Activated CD4-positive, alpha-beta T cell treated with anti-CD3 and anti-CD28 coated beads, Interleukin-2, amount 50 U/mL, for 1 hour (primary cell): ENCODE measurements at places on chromosomes 4 and X.

- no peak for DNase-seq
Observed at GRCh38 chr4:99861120-99861905, 32.9 kb downstream of the LAMTOR3 start.

GRCh38 chr4:85929961-85930665, 429.7 kb downstream of the MAPK10 start:
- no peak for DNase-seq

DNA sequence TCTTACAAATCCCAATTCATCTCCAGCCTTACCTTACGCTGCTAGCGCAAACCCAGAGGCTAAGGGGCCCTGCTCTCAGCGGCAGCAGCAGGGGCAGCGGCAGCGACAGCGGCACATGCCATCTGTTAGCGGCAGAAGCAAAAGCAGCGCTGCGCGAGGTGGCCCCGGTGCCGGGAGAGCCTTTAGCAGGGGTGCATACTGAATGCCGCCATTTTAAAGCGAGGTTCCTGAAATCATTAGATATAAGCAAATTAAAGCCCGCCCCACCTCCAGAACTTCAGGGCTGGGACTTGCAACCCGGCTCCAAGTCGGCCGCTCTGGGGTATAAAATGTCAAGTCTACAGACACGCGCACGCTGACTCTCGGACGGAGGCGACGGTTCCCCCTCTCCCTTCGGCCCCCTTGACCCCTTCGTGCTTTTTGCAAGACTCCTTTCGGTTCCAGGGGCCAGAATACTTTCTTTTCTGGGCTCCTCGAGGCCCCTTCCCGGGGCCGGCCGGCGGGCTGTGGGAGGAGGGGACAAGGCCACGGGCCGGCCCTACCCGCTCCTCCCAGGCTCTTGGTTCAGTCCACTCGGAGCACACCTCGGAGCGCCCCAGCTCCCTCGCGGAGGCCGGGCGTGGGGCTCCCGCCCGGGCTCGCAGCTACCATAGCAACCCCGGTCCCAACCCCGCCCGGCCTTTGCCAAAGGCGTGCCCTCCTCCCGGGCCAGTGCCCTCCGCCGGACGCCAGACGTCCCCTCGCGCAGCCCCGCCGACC, at the start of gene MBNL3:
Gene MBNL3, minus strand, starts transcription at position 220 of the 759 bp plus-strand sequence. CDS start 49,427 bp downstream, outside the sequence.
- peak; percentile 66 for DNase-seq

DNA sequence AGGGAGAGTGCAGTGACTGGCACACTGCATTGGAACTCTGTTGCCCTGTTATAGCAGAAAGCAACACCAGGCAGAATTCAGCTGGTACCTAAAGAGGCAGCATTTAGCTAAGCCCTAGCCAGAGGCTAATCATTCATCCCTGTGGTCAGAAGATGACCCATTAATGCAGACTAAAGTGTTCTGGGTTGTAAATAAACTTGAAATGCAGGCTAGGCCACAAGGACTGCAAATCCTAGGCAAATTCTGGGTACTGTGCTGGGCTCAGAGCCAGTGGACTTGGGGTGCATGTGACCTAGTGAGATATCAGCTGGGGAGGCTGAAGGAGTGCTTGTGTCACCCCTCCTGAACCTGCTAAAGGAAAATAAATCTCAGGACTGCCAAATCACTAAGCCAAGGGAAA, 91.2 kb downstream of the LPAR4 start:
- no peak for DNase-seq

GRCh38 chr4:66048861-66049260, 378.6 kb upstream of the EPHA5 start:
- DNase-seq = no peak

DNA sequence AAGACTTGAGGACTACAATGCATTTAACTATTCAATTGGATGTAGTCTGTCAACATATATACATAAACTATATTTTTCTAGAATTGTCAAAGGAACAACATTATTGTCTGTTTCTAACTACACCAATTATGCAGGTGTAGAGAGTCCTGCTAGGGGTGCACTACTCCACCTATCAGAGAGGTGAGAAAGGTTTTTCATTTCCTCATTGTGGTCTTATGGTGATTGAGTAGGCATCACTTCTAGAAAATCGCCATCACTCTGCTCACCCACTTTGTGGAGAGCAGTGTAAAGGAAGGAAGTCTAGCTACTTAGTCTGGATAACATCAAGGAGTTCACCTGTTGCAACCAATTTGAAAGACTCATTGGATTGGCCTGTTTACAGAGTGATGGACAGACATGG, 4.4 kb upstream of the ADH1C start:
- no peak for DNase-seq

DNA sequence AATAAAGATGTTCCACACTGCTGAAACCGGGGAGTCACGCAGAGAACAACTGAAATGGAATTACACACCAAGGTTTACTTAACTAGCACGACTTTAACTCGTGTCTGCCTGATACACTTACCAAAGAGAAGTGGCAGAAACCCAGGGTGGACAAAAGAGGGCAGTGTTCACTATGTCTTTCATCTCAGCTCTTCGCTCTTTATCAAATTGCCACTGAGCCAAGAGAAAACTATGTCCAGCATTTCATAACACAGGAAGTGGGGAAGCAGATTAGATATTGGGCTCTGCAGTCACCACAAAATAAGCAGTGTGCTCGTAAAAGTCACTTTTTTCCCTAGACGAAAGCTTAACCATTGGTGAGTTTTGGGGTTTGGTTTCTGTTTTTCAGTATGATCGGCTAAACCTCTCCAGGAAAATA, 155.7 kb downstream of the CHIC2 start:
- no peak for DNase-seq

- peak; percentile 44 for DNase-seq
Observed at GRCh38 chrX:12955882-12956703, 18.8 kb upstream of the TMSB4X start.

- DNase-seq = no peak
Observed at GRCh38 chr4:139630126-139630495, 35.5 kb upstream of the MGST2 start.

- no peak for DNase-seq
Observed at GRCh38 chr4:17477774-17478472, 34.0 kb downstream of the QDPR start.

GRCh38 chr4:31366041-31366440, 645.9 kb downstream of the PCDH7 start:
- no peak for DNase-seq

- DNase-seq = no peak
Observed at GRCh38 chr4:126223784-126224407, 909.1 kb downstream of the FAT4 start.

- no peak for DNase-seq
Observed at GRCh38 chr4:108155373-108155772, 13.4 kb downstream of the LEF1 start.

DNA sequence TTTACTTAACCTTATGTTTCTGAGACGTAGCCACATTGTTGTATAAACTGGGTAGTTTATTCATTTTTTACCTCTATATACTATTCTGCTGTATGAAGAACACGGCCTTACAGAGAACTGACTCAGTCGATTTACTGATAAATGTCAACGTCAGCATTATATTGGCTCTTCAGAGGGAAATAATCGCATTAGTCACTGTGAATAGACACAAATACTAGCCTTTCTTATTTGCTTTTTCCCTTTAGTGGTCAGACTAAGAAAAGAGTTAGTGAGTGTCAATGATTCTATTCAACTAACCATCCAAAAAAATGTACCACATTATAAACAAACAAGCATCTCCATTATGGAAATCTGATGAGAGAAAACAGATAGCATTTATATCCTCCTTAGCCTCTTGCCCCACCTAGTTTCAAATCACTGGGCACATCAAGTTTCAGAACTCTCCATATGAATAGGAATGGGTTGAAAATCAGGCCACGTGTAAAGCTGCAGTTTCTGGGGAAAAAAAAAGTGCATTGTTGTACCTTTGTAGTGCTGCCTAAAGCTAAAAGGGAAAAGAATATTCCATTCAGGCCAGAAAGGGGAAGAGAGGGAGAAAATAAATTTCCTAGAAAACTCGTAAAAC, 146.7 kb upstream of the VCX3A start:
- no peak for DNase-seq

DNA sequence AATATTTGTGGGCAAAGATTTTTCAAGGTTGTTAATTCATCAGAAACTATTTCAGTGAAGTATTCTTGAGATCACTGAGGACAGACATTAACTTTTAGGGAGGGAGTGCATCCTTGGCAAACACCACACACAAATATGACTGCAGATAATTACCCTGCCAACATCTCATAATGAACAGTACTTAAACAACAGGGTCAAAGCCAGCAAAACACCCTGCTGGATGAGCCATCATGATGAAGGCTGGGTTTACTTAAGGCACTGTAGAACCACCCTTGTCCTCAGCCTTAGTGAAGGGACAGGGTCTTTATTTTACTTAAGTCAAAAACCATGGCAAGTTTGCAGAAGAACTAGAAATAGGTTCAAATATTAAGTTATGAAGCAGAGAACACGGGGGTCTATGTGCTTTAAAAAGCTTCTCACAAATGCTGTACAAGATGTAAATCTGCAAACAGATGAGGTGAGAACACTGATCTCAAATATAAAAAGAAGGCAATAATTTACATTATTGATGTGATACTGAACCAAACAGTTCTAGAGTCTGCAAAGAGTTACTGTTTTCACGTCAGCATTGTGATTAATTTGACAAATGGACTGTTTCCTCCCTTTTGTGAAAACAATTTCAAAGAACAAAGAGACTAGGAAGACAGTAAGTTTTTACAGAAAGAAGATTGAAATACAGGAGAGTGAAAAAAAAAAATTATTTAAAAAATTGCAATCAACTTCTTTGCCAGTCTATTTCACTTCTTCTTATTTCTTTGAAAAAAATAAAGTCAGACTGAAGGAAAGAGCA, 28.2 kb downstream of the TAPT1 start:
- no peak for DNase-seq

GRCh38 chr4:22596409-22596808, 80.5 kb upstream of the ADGRA3 start:
- DNase-seq = no peak

DNA sequence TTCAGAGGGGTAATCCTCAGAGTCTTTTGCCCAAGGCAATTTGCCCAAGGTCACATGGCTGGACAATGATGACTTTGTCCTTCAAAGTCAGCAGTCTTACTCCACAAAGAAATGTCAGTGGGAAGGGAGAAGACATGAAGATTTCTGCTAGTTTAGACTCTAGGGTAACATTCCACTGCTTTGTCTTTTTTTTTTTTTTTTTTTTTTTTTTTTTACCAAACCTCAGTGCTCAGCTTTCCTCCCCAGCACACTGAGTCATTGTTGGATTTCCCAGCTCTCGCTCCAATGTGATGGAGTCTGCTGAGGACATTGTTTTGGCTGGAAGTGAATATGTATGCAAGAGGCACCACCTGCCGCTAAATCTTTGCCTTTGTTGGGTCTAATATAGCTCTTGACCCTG, 7.2 kb upstream of the C1QTNF7 start:
- DNase-seq = no peak
